ENCODE measurements at places on chromosomes 6 and 20. TPM values are rescaled to one million over a fixed set of nuclear protein-coding genes. Genes with fewer than 3 reads are reported as not detected.

Gene SNPH
- 2.6 TPM for total RNA-seq

Gene VTA1
- 15.6 TPM for total RNA-seq

Gene GSTA2
- 2.9 TPM for total RNA-seq

Gene DNAH8
- total RNA-seq, result not detected

DNA sequence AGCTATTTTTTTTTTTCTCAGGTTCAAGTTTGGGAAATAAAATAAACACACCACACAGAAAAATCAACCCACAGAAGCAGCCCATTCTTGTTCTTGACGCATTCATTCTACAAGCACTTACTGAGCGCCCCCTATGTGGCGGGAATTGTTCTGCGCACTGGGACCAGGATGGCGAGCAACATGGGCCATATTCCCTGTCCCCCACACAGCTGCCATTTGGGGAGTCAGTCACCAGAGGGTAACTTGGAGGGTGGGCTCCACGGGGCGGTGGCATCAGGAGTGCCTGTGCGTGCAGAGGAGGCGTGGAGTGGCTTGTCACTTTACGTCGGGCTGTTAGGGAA lies 185.0 kb upstream of the PDE10A start:
- peaks cover 42% of the 10 kb centered on the region for H3K27me3 ChIP-seq
- peaks cover 4% of the 10 kb centered on the region for H3K4me1 ChIP-seq
- no peak for DNase-seq

DNA sequence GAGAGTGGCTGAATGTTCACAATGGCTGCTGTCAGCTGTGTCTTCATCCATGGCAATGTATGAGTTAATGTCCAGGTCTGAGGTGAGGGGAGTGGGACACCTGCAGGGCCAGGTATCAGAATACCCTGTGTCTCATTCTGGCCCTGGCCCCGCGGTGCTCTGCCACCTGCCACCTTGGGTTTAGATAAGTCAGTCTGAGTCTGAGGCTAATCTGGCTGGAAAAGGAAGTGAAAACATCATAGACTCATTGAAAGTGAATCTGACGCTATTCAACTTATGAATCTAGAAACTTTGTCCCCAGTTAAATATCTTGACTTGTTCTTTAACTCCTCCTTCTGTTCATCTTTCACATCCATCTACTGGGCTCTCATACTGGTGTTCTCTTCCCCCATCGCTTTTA lies 267.1 kb upstream of the JAG1 start:
- H3K36me3 ChIP-seq, result no peaks in the 10 kb centered on the region
- H3K4me1 ChIP-seq, result no peaks in the 10 kb centered on the region
- DNase-seq, result no peak
- H3K27me3 ChIP-seq, result no peaks in the 10 kb centered on the region
- H3K4me3 ChIP-seq, result no peak overlapping the region

DNA sequence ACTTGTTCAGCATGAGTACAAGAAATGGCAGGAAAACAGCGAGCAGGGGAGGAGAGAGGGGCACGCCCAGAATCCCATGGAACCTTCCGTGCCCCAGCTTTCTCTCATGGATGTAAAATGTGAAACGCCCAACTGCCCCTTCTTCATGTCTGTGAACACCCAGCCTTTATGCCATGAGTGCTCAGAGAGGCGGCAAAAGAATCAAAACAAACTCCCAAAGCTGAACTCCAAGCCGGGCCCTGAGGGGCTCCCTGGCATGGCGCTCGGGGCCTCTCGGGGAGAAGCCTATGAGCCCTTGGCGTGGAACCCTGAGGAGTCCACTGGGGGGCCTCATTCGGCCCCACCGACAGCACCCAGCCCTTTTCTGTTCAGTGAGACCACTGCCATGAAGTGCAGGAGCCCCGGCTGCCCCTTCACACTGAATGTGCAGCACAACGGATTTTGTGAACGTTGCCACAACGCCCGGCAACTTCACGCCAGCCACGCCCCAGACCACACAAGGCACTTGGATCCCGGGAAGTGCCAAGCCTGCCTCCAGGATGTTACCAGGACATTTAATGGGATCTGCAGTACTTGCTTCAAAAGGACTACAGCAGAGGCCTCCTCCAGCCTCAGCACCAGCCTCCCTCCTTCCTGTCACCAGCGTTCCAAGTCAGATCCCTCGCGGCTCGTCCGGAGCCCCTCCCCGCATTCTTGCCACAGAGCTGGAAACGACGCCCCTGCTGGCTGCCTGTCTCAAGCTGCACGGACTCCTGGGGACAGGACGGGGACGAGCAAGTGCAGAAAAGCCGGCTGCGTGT lies 11.6 kb downstream of the TNFAIP3 start:
- no peak overlapping the region for H3K4me3 ChIP-seq
- H3K36me3 ChIP-seq, result peaks cover 97% of the 10 kb centered on the region
- H3K4me1 ChIP-seq, result peaks cover 74% of the 10 kb centered on the region

Data from stomach (tissue), 19 donors.